ENCODE measurements at places on chromosomes 16 and 17.
A peak's percentile ranks its signal among the peaks of the same experiment; 100 is the strongest.

GRCh38 chr16:72444696-72445095 is 272.7 kb upstream of the PMFBP1 start:
- DNase-seq, result no peak

- no peak for DNase-seq
These were observed 3.8 kb downstream of the COTL1 start for GRCh38 chr16:84614073-84614459.

- no peak for DNase-seq
These were observed 29.6 kb upstream of the ASGR2 start for GRCh38 chr17:7144213-7144612.

GRCh38 chr17:42459801-42460281 is 1.2 kb downstream of the ATP6V0A1 start:
- DNase-seq, result no peak

DNA sequence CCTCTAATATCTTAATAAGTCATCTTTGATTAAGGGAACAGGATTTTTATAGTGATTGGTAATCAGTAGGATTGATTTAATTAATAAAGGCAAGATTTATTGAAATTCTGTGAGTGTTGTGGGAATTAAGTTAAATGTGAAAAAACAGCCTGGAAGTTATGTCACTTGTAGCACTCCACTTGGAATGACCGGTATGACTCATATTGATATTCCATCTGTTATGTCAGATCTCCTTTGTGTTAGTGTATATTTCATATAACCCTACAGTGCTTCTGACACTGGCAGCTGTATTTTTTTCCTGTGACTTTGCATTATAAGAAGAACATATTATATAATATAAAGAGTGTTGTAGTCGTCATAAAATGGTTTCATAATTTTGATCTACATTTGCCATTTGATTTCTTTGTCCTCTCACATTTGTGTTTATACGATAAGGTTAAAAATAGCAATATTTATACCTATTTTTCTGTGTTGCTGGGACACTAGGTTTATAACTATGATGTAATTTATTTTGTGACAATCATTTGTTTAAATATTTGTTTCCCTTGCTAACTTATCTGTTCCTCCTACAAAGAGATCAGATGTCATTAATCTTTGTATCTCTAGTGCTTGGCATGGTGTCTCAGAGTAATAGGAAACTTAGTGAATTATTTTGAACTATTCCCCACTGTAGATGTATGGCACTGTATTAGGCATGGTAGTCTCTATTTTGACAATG is 249.0 kb downstream of the BCAS3 start:
- no peak for DNase-seq

- DNase-seq, result no peak
These were observed 45.7 kb downstream of the TMEM186 start for GRCh38 chr16:8751481-8752311.

DNA sequence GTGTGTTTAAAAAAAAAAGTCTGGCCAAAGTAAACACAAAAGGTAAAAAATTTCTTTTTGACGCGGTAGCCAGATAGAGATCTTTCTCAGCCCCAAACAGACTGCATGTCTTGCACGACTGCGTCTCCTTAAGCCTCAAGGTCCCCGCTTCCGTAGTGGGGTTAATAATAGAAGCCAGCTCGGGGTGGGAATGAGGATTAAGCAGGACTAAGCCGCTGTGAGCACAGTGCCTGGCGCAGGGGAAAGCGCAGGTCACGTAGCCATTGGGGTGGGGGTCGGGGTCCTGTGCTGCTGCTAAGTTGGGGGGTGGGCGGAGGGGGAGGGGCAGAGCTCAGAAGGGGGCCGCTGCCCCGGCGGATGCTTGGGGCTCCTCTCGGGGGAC is 521 bp downstream of the GGA2 start:
- peak; percentile 21 for DNase-seq

GRCh38 chr16:48041981-48042421 is 113.8 kb downstream of the ABCC12 start:
- peak; percentile 22 for DNase-seq

- DNase-seq, result no peak
These were observed 25.3 kb downstream of the SPACA3 start for GRCh38 chr17:33016920-33017319.

DNA sequence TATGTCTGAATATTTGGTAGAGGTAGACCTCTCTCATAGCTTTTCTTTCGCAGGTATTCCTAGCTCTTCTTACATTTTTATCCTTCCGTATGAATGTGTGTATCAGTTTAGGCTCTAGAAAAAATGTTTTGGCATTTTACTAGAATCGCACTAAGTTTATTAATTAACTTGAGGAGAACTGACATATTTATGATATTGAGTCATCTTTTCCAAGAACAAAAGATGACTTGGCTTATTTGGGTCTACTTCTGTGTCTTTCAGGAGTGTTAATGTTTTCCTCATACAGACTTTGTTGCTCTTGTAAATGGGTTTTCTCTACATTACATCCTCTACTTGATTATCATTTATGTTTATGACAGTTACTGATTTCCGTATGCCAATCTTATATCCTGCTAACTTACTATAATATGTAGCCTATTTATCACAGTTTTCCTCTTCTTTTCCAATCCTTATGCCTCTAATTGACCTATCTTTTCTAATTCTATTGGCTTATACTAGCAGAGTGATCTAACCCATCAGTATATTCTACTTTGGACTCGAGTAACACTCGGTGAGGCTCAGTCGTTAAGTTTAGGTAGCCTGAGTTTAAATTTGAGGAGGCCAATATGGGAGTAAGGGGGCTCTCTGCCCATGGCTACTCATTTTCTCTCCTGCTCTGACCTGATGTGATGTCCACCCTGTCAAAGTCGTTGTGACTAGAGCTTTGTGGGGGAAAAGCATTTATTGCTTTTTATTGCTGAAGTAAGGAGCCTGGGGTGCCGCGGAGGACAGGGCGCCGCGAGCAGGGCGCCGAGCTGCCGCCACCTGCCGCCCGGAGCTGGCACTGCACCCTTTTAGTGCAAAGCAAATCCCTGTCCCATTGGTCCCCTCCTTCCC is 20.0 kb downstream of the ST6GALNAC1 start:
- DNase-seq, result peak; percentile 82

DNA sequence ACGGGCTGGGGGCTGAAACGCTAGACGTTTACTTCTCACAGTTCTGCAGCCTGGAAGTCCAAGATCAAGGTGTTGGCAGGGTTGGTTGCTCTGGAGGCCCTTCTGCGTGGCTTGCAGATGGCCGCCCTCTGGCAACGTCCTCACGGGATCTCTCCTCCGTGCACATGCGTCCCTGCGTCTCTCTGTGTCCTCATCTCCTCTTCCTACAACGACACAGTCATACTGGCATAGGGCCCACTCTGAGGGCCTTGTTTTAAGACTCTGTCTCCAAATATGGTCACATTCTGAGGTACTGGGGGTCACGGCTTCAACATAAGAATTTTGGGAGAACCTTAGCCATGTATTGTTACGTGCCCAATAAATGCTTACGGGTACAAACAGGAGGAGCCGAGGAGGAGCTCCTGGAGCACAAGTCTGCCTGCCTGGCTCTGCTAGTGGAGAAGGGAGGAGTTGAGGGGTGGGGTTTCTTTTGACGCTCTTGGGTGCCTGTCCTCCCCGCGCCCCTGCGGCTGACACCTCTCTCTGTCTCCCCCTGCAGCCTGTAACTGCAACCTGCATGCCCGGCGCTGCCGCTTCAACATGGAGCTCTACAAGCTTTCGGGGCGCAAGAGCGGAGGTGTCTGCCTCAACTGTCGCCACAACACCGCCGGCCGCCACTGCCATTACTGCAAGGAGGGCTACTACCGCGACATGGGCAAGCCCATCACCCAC is 141.1 kb downstream of the NTN1 start:
- no peak for DNase-seq

Measured in endothelial cell (in vitro differentiated cells).